ENCODE measurements at places on chromosomes 12 and 14.

- no peak for DNase-seq
Observed at GRCh38 chr12:127742231-127742630, 524.7 kb upstream of the TMEM132C start.

DNA sequence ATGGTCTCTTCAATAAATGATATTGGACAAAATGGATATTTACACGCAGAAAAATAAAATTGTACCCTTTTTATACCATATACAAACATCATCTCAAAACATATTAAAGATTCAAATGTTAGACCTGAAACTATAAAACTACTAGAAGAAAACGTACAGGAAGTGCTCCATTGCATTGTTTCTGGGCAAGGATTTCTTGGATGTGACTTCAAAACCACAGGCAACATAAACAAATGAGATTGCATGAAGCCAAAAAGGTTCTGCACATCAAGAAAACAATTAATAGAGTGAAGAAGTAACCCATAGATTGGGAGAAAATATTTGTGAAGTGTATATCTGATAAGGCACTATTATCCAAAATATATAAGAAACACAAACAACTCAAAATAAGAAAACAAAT lies 812.4 kb downstream of the NRXN3 start:
- DNase-seq: no peak

DNA sequence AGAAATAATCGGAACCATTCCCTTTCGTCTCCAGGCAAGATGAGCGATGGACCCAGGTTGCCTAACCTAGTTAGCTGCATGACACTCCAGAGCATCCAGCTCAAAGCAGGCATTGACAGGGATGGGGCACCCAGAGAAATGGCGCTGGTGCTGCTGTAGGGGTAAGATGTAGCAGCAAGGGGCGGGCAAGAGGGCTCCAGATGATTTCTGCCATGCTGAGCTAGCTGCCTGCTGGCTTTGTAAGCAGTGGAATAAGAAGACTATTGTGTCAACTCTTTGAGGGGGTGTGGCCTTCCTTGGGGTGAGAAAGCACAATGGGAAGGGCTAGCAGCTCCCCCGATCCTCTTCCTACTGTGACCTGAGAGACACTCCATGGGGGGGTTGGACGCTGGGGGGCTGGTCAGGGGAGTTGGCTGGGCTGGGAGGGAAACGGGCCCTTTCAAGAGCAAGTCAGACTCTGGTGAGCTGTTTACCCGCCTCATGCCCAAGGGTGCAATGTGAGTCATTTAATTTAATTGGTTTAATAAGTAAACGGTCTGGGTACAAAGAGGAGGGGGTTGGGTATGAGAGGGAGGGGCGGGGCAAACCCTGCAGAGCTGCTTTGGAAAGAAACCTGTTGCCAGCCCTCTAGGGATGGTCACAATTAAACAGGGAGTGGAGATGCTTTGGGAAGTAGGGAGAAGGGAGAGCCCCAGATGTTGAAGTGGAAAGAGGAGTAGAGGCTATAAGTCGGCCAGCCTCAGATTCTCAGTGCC lies 50.5 kb downstream of the B4GALNT3 start:
- DNase-seq: no peak

DNA sequence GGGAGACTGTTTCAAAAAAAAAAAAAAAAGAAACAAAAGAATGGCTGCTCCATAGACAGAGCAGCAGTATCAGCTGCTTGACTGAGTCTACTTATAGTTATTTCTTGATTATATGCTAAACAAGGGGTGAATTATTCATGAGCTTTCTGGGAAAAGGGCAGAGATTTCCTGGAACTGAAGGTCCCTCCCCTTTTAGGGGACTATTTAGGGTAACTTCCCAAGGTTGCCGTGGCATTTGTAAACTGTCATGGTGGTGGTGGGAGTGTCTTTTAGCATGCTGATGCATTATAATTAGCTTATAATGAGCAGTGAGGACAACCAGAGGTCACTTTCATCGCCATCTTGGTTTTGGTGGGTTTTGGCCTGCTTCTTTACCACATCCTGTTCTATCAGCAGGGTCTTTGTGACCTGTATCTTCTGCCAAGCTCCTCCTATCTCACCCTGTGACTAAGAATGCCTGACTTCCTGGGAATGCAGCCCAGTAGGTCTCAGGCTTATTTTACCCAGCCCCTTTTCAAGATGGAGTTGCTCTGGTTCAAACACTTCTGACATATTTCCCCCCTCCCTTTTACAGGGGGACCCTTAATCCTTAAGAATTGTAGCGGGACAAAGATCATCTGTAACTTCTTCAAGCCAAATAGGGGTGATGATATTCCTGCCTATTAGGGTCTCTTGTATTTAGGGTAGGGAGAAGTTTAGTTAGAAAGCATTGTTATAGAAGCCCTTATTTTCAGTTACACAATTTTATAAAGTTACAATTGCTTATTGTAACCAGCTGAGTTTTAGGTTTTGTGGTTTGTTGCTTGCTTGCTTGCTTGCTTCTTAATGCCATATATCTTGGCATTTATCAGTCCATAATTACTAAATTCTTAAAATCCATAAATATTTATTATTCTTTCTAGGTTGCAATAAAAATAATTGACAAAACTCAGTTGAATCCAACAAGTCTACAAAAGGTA lies 42.5 kb downstream of the MARK3 start:
- DNase-seq: no peak

- no peak for DNase-seq
Observed at GRCh38 chr14:69183735-69184134, 7.6 kb upstream of the EXD2 start.

GRCh38 chr12:121823727-121824115 lies 19.9 kb downstream of the SETD1B start:
- DNase-seq: no peak

DNA sequence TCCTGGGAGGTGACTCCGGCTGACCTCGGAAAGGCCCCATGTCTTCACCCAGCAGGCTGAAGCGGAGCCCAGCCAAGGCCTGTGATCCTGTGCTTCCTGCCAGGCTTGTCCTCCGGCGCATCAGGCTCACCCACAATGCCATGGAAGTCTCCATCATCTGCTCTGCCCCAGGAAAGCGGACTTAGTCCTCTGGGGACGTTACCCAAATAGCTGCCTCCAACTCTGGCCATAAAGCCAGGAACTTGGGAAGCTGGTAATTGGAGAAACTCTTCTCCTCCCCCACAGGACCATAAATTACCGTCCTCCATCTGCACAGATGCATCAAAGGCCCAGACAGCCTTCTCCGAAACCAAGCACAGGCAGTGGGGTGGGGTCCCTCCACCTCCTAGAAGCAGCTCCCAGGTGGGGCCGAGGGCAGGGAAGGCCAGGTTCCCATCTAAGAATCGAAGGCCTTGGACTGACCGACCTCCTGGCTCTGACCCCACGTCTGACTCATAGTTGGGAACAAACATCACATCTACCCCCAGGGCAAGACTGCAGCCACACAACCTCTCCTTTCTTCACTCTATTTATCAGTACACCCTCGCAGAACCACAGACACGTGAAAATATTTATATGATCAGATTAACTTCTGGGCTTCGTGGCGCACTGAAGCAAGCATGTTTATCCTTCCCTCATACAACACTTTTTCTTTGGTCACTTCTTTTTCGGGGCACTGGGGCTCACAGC lies 56.4 kb downstream of the PITPNM2 start:
- no peak for DNase-seq

DNA sequence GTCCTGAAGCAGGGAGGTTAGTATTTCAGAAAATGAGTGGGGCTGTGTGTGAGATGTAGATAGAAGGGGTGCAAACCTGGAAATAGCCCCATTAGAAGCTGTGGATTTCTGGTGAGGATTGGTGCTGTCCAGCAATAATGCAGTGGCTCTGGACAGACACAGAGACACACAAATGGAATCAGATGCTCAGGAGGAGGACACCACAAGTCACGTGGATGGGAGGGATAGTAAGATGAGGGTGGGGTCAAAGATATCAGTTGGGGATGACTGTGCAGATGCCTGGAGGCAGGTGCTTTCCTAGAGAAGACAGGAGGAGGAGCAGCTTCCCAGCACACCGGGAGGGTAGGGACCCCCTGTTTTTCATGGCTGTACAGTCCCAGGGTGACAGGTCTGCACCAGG lies 136.5 kb downstream of the PLXNC1 start:
- no peak for DNase-seq

- no peak for DNase-seq
Observed at GRCh38 chr14:105710119-105711043, 184.0 kb downstream of the TMEM121 start.

DNA sequence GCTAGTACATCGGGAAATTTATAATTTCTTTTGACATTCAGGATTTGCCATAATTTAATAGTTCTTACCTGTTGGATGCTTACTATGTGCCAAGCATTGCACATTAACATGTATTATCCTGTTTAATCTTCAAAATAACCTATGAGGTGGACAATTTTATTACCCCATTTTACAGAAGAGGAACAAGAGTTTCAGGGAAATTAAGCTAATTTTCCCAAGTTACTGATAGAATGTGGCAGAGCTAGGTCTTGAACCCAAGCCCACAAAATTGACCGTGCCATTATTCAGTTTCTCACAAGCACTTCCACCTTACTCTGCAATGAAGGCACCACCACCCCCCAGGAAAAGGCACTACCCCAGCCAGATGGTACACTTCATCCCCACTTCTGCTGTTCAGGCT lies 161.1 kb upstream of the PLEKHG7 start:
- DNase-seq: no peak

DNA sequence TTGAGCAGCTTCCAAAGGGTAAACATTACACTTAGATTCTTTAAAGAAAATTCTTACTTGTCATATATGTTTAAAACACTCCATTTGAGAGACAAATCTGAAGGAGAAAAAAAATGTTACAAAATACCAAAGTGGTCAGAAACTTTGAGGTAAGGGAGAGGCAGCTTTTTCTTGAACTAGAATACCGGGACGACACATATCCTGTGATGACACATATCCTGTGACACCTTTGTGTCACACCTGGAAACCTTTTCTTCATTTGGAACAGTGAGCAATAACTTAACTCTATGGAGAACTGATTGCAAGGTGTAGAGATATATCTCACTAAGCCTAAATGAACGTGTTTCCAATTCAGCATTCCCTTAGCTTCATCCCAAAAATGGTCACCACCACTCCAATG lies 4.6 kb upstream of the GRIN2B start:
- DNase-seq: no peak

GRCh38 chr12:80033448-80033847 lies 65.9 kb upstream of the OTOGL start:
- no peak for DNase-seq

GRCh38 chr12:104247698-104248097 lies 32.1 kb downstream of the TXNRD1 start:
- DNase-seq: no peak

DNA sequence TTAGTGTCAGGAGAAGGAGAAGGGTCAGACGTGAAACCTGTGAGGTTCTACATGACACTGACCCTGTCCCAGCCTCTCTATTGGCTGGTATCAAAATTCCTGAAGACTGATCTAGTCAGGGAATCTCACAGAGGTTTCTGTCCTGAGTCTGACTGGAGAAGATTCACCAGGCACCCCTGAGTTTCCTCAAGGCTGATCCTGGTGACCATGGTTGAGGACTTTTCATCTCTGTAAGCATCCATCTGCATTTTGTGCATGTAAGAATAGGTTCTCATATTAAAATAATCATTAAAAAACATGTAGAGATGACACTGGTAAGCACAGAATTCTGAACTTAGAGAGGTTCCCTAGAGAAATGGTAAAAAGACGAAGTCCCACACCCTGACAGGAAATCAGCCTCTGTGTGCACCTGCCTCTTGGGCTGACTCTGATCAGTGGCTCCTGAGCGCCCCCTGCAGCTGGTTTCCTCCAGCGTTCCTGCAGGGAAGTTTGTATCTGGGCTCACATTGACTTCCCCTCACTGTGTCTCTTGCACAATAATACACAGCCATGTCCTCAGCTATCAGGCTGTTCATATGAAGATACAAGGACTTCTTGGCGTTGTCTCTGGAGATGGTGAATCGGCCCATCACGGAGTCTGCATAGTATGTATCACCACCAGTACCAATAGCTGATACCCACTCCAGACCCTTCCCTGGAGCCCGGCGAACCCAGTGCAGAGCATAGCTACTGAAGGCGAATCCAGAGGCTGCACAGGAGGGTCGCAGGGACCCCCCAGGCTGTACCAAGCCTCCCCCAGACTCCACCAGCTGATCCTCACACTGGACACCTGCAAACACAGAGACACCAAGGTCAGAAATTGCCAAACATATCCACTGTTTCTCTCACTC lies 991.9 kb downstream of the TMEM121 start:
- DNase-seq: peak; percentile 87

- DNase-seq: no peak
Observed at GRCh38 chr14:60242429-60242828, 6.6 kb upstream of the PPM1A start.

- no peak for DNase-seq
Observed at GRCh38 chr12:117456076-117456475, 94.7 kb upstream of the NOS1 start.

- DNase-seq: no peak
Observed at GRCh38 chr12:835754-836518, 83.6 kb downstream of the WNK1 start.

GRCh38 chr12:120085920-120086645 lies 30.5 kb downstream of the RAB35 start:
- no peak for DNase-seq

GRCh38 chr14:22955702-22956569 lies 954 bp downstream of the HAUS4 start:
- no peak for DNase-seq

DNA sequence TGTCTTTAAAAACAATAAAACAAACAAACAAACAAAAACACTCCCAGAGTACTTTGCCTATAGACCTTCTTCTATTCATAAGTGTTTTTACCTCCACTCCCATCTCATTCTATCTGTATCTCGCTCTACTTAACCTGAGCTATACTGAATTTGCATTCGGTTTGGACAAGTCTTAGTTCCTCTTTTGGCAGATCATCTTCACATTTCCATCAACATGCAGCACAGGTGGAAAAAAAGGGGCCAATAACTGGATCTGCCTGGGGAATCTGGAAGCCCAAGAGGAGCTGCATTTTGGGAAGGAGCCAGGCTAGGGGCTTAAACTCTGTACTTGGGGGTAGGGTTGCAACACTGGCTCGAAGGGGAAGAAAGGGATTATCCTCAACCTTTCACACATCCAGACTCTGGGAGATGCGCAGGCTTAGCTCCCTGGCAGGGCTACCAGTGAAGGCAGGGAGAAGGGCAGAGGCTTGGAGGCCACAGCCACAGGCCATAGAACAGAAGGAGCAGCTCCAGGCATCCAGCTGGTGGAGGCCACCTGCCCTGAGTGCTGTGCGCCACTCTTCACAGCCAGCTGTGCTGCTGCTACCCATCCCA lies 4.1 kb downstream of the NINJ2 start:
- no peak for DNase-seq

- DNase-seq: no peak
Observed at GRCh38 chr12:22410486-22410885, 76.0 kb upstream of the ST8SIA1 start.

DNA sequence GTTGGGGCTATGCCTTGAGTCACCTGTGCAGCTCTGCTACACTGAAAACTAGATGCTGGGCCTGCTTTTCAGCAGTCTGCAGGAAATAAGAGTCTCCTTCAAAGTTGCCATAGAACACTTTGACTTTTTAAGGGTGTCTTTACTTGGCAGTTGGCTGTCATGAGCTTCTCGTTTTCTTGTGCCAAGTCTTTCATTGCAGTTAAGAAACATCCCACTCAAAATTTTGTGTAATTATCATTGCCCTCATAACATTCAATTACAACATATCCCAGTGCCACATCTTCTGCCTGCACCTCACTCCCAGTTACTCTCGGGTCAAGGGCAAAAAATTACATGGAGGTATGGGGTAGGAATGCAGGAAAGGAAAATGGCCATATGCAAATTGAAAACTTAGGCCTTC lies 29.1 kb downstream of the GPR65 start:
- no peak for DNase-seq

GRCh38 chr12:49975318-49975761 lies 2.6 kb downstream of the AQP6 start:
- DNase-seq: no peak
